Endothelial cell (in vitro differentiated cells): ENCODE measurements at places on chromosomes 4 and X.

GRCh38 chr4:21374641-21375368 lies 573.8 kb downstream of the KCNIP4 start:
- no peak for DNase-seq

GRCh38 chrX:14920196-14920595 lies 47.0 kb downstream of the MOSPD2 start:
- DNase-seq = no peak

GRCh38 chr4:56708146-56708545 lies 27.1 kb upstream of the HOPX start:
- DNase-seq = no peak

DNA sequence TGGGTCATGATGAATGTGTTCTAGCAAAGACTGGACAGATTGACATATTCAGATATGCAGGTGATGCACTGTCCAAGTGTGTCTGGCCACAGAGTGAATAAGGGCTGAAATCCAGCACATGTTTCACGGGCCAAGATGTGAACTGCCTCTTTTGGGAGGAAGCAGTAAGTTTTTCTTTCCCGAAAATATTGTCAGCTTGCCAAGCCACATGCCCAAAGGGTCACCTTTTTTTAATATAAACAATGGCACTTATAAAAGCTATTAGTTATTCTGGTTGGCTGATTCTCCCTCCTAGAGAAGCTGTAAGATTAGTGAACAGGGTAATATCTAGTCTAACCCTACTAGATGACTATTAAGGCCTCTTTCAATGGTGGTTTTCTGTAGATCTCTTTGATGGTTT lies 1.5 kb upstream of the EDNRA start:
- DNase-seq = no peak

DNA sequence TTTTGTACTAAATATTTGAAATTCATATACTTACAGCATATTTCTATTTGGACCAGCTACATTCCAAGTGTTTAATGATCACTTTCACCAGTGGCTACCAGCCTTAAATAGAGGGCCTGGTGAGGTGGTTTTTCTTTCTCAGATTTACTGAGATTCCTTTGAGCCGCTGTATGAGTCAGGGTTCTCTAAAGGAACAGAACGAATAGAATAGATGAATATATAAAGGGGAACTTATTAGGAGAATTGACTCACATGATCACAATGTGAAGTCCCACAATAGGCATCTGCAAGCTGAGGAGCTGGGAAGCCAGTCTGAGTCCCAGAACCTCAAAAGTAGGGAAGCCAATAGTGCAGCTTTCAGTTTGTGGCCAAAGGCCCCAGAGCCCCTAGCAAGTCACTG lies 146.2 kb upstream of the TLL1 start:
- DNase-seq = no peak

- no peak for DNase-seq
Observed at GRCh38 chr4:141215030-141215429, 5.7 kb upstream of the ZNF330 start.

DNA sequence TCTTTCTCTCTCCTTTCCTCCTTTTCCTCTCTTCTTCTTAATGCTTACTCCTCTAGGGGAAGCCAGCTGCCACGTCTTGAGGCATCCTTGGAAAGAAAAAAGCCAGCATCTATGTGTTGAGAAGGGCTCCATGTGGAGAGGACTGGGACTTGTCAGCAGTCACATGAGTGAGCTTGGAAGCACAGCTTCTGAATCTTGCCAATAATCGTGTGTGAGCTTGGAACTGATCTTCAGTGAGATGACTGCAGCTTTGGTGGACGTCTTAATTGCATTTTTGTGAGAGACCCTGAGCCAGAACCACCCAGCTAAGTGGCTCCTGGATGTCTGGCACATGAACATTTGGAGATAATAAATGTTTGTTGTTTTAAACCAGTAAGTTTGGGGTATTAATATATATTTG lies 371.7 kb downstream of the SLITRK2 start:
- DNase-seq = no peak

- no peak for DNase-seq
Observed at GRCh38 chrX:66162331-66162822, 1.7 kb upstream of the HEPH start.

GRCh38 chr4:10007793-10008608 lies 13.3 kb downstream of the SLC2A9 start:
- DNase-seq = no peak

DNA sequence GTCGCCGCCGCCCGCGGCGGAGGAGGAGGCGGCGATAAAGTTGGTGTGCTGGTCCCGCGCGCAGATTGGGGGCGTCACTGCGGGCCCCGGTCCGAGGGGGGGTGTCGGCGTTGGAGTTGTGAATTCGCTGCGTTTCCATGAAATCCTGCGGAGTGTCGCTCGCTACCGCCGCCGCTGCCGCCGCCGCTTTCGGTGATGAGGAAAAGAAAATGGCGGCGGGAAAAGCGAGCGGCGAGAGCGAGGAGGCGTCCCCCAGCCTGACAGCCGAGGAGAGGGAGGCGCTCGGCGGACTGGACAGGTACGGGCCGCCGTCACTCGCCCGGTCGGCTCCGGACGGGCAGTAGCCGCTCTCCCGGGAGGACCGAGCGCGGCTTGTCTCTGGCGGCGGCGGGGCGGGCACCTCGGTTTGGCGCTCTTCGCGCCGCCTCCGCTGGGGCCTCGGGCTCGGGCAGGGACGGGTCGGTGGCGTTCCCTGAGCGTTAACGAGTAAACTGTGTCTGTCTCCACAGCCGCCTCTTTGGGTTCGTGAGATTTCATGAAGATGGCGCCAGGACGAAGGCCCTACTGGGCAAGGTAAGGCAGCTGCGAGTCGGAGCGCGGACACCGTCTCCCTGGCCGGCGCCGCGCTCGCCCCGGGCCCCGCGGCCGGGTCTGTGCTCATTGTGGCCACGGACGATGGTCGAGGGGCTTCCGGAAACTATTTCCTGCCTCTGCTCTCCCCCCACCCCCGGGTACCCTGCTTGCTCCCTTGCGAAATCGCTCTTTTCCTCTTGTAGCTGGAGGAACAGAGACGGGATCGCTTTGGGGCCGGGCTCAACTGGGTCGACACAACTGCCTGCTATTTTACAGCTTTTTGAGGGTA lies 658 bp downstream of the KDM6A start:
- DNase-seq = peak; percentile 63

GRCh38 chr4:80043541-80043940 lies 29.5 kb downstream of the ANTXR2 start:
- DNase-seq = no peak

GRCh38 chr4:54017308-54017707 lies 47.1 kb downstream of the CHIC2 start:
- no peak for DNase-seq

GRCh38 chr4:45215976-45216542 lies 489.7 kb upstream of the GNPDA2 start:
- no peak for DNase-seq

DNA sequence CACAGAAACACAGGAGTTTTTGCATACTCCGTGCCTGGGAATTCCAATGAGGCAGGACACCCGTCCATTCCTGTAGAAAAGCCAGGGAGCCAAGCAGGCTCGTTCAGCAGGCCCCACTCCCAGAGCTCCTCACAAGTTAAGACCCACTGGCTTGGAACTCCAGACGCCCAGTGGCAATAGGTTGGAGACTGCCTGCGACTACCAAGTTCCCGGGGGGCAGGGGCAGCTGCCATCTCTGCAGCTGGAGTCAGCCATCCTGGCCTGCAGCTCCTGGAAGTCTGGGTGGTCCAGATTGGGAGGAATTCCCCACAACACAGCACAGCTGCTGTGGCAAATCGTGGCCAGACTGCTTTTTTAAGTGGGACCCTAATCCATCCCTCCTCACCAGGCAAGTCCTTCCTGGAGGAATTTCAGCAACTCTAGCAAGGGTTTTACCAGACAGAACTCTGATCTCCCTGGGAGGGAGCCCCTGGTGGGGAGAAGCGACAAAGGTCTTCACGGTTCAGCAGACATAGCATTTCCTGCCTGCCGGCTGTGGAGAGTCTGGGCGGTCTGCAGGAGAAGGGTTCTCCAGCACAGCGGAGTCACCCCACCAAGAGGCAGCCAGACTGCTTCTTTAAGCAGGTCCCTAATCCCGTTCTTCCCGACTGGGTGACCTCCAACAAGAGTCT lies 231.9 kb downstream of the STPG2 start:
- DNase-seq = no peak

DNA sequence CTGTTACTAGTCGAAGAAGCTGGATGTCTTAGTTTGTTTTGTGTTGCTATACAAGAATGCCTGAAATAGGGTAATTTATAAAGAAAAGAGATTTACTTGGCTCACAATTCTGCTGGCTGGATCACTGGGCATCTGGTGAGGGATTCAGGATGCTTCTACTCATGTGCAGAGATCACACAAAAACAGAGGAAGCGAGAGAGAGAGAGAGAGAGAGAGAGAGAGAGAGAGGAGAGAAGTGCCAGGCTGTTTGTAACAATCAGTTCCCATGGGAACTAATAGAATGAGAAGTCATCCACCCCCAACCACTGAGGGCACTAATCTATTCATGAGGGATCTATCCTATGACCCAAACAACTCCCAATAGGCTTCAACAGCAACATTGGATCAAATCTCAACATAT lies 66.2 kb upstream of the FAM9A start:
- no peak for DNase-seq

GRCh38 chrX:20437683-20438082 lies 171.0 kb upstream of the RPS6KA3 start:
- DNase-seq = no peak

GRCh38 chrX:1649621-1650020 lies 34.8 kb downstream of the ASMT start:
- DNase-seq = no peak
